ENCODE measurements at places on chromosomes 16 and 17.

GRCh38 chr17:49707246-49707607, 537 bp downstream of the SLC35B1 start:
- no peak for DNase-seq

GRCh38 chr16:87382023-87382785, 1.4 kb downstream of the FBXO31 start:
- no peak for DNase-seq

DNA sequence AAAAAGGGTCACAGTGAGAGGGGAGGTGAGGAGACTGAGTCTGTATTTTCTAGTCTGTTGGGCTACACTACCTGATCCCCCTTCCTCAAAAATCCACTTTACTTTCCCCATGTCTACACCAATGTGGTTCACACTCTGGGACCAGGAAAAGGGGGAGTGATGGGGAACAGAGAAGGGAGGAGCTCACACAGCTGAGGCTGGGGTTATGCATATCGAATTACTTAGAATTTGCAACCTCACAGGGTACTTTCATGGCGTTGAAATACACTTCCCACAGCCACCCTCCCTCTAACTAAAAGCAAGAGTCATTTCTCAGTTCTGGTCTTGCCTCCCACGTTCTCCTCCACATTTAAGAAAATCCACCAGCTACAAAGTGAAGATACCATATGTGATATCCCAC, 14.1 kb downstream of the MAPT start:
- DNase-seq: no peak

DNA sequence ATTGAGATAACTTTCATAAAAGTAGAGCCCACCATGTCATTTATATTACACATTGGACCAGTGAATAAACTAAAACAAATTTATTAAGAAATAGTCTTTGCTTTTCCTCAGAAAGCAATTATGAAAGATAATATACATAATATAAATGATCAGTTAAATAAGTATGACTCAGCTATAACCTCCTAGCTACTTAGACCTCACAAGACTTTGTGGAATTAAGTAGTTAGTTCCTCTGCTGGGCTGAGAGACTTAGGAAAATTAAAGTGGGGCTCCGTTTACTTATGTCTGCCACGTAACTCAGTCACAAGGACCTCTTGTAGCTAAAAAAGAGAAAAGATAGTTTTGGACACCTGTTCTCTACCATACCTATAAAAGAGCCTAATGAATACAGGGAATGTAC, 76.9 kb downstream of the MRTFB start:
- no peak for DNase-seq

DNA sequence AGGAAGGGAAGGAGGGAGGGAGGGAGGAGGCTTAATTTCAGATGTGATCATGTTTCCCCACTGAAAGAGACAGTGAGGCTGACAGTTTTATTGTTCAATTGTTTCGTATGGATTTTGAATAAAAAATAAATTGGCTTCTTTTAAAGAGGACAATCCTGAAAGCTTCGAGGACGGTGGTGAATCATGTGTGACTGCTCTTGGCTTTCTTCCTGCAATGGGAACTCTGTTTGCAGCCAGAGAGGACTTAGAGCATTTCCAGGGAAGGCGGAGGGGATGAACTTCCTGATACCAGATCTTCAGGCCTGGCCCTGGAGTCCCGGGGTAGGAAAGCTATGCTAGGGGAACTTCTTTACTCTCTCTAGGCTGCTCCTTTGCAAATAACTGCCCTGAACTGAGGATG, 72.8 kb upstream of the C16orf82 start:
- DNase-seq: no peak

- DNase-seq: no peak
Measured at GRCh38 chr16:66849021-66849420, 4.8 kb downstream of the CA7 start.

- no peak for DNase-seq
Measured at GRCh38 chr16:1776672-1776955, 3.7 kb upstream of the MRPS34 start.

GRCh38 chr16:77551357-77551756, 116.5 kb upstream of the ADAMTS18 start:
- DNase-seq: no peak

DNA sequence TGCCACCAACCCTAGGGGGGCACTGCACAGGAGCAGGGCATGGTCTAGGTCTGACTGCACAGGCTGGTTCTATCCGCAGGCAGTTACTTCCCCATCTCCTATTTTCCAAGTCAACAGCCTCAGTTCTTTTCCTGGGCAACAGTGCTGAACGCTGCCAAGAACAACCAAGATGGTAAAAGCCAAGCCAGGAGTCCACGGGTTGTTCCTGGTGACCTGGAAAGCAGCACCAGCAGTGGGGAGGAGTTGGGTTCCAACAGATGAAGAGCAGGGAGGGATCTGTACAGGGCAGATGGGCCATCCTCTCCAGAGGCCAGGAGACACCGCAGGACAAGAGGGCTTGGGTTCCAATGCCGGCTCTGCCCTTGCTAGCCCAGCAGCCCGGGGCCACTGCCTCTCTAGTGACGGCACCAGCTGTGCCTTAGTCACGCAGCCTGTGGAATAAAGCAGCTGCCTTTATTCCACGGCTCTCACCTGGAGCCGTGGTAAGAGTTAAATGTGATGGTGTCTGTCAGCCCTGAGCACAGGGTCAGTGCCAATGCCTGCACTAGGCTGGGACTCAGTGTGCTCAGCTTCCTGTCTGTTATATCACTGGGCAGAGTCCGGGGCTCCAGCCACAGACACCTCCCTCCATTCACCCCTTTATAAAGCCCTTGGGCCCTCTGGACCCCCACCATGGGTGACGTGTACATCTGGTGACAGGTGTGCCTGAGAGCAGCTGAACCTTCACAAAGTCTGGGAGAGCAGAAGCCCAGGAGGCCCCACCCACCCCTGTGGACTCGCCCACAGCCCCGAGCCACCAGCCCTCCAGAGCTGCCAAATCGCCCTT, 44.9 kb downstream of the MARF1 start:
- no peak for DNase-seq

DNA sequence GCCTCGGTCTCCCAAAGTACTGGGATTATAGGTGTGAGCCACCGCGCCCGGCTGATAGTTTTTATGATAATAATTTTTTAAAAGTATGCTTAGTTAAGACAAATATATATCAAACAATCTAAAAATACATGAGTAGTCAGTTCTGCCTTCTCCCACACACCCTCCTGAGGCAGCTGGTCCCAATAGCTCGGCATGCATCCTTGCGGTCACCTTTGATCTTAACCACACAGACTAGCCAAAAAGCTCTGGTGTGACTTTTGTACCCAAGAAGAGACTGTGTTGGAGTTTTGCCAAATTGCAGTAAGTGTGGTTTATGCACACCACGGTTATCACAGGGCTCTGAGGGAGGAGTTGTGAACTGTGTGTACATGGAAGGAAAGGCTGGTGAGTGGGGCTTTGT, 25.6 kb downstream of the ATP6V0A1 start:
- no peak for DNase-seq

DNA sequence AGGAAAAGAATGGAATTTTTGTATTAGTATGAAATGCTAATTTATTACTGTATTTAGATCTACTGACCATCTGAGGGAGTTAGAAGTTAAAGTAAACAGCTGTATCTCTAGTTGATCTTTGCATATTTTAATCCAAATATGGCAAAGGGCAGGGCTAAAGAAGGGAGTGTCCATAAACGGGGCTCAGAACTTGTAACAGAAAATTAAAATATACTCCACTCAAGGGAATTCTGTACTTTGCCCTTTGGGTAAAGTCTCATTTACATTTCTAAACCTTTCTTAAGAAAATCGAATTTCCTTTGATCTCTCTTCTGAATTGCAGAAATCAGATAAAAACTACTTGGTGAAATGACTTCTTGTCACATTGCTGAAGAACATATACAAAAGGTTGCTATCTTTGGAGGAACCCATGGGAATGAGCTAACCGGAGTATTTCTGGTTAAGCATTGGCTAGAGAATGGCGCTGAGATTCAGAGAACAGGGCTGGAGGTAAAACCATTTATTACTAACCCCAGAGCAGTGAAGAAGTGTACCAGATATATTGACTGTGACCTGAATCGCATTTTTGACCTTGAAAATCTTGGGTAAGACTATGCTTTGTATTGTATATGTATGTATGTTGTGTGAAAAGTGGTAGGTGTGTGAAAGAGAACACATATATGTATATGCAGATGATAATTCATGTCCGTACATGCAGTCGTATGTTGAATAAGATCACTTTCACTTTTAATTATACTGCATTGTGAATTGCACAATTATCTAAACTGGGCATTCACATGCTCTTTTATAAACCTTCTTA, at the start of gene ASPA:
ASPA (plus strand) TSS at position 186 of the 799 bp plus-strand sequence; CDS start at position 349, 163 bp downstream.
- no peak for DNase-seq

DNA sequence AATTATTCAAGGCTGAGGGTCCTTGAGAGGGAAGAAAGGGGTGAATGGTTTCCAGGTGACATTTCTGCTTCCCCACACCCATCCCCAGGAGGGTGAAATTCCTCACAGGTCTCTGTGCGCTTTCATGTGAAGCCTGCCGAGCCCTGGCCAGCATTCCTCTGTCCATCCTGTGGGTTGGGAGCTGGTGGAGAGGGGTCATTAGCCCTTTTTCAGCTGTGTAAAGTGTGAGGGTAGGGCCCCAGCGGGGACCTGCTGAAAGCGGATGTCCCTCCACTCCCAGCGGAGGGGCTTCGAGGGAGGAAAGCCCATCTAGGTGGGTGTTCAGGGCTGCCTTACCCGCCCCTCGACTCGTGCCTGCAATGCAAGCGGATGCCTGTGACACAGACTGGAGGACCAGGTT, 53.3 kb upstream of the DLX4 start:
- DNase-seq: no peak

DNA sequence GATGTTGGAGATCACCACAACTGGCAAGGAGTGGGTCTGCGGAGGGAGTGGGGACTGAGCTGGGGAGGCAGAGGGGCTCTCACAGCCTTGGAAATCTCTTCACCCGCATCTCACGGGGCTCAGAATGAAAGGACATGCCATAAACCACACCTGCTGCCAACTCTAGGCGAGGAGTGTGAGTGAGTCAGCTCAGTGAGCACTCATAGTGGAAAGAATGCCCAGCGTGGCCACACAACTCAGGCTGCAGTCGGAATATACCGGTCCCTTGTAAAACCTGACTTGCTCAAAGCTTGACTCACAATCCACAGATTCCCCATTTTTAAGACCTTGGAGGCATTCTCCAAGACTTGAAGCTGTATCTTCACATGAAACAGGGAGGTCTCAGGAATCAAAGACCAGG, 36.7 kb downstream of the STAT5A start:
- no peak for DNase-seq

DNA sequence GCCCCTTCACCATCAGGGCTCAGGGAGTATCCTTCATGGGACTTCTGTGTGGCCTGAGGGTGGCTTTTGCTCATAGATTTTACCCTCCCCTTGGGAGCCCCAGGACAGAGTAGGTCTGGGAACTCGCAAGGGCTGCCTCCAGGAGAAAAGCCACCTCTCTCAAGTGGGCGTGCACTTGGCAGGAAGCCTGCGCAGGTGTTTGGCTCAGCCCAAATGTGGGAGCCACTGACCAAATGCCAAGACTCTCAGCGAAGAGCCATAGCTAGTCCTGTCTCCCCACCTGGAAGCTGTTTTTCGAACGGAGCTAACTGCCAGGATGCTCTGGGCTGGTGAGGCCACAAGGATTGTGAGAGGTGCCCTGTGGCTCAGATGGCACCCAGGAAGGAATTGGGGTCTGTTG, 2.0 kb upstream of the HSD17B2 start:
- no peak for DNase-seq

DNA sequence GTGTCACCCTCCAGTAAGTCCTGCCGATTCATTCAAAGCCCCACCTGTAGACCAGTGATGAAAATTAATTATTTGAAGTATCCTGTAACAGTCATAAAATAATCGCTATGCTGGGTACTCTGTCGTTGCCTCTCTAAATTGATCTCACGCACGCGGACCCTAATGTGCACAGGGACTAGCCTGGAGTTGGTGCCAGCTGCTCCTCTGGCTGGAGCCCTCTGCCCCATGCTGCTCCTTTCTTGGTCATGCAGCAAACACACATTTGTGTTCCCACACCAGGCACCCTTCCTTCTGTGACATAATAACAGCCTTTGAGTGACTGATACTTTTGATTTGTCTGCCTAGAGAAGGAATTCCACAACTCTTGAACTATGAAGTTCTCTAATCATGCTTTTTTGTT, 16.0 kb downstream of the RAB11FIP3 start:
- DNase-seq: no peak

DNA sequence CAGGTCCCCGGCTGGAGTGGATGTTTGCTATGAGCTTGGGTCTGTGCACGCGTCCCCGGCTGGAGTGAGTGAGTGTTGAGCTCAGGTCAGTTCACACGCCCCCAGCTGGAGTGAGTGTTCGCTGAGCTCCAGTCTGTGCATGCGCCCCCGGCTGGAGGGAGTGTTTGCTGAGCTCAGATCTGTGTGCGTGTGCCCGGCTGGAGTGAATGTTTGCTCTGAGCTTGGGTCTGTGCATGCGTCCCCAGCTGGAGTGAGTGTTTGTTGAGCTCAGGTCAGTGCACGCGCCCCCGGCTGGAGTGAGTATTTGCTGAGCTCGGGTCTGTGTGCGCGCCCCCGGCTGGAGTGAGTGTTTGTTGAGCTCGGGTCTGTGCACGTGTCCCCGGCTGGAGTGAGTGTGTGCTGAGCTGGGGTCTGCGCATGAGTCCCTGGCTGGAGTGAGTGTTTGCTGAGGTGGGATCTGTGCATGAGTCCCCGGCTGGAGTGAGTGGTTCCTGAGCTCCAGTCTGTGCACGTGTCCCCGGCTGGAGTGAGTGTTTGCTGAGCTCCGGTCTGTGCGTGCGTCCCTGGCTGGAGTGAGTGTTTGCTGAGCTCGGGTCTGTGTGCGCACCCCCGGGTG, 284.2 kb downstream of the SNX29 start:
- no peak for DNase-seq

DNA sequence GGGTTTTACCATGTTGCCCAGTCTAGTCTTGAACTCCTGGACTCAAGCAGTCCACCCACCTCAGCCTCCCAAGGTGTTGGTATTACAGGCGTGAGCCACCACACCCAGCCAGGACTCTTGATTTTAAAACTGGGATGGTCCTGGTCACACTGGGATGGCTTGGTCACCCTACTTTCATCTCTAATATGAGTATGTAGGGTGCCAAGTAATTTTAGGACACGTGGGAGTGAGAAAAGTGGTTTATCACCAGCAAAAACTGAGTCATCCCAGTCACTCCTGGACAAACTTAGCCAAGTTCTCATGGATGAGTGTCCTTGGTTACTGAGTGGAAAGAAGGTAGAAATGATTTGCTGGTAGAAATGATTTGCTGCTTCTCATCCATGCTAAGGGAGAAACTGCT, 9.9 kb downstream of the CLEC19A start:
- DNase-seq: no peak

DNA sequence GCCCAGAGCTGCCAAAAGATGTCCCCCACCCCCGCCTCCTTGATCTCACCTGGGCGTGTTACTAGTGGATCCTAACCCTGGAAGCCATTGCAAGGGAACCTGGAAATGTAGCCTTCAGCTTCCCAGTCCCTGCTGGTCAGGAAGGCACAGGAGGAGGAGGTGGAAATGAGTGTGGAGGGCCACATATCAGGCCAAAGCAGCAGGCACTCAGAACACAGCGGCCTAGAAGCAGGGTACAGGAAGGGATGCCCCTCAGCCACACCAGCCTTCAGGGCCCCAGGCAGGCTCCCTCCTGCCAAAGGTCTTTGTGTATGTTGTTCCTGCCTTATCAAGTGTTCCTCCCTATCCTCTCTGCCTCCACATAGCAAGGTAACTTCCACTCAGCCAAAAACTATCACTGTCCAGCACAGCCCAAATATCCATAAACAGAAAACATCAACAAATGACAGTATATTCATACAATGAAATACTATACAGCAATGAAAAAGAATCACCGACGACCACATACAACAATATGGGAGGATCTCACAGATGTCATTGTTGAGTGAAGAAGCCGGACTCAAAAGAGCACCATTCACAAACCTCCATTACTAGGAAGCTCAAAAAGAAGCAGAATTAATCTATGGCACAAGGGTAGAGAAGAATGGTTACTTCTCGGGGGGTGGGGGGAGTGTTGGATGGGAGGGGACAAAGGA, 28.2 kb upstream of the TNFRSF13B start:
- DNase-seq: no peak
